ENCODE measurements at places on chromosomes 1 and 21.

DNA sequence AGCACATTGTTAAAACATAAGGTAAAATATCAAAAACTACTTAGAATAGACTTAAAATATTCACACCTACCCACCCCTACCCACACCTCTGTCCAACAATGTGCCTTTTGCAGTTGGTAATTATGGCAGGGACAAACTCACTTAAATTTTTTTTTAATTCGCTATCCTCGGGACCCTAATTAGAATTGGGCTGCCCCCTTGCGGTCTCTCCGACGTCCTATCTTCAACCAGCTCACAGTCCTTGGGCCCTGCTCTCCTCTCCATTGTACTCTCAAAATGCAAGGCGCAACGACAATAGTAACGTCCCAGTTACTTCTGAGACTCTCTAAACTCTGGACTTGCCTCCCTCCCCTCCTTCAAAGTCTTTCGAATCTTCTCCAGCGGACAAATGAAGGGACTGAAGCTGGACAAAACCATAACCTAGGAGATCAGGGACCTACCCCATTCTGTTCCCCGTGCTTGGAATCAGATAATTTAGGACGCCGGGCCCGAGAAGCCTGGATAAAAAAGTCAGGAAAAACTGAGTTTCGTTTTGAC, 1.1 kb upstream of the CIART start:
- peak; percentile 49 for DNase-seq

DNA sequence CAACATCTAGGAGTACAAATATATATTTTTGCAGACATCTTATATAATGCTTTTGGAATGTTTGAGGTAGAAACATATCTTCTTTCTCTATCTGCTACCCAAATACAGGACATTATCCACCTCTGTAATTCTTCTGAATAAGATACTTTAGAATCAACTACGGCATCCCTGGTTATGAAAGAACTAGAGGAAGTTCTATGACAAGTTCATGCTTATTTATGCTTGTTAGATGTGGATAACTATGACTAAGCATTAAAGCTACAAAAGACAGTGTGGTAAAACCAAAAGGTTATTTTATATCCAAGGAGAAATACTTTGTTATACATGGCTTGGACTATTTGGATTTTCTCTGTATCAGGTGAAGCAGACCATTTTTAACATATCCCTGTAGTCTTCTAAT, 894.0 kb downstream of the KCNT2 start:
- DNase-seq: no peak

- DNase-seq: peak; percentile 2
These were observed 63.3 kb upstream of the WDR26 start for GRCh38 chr1:224497714-224498573.

DNA sequence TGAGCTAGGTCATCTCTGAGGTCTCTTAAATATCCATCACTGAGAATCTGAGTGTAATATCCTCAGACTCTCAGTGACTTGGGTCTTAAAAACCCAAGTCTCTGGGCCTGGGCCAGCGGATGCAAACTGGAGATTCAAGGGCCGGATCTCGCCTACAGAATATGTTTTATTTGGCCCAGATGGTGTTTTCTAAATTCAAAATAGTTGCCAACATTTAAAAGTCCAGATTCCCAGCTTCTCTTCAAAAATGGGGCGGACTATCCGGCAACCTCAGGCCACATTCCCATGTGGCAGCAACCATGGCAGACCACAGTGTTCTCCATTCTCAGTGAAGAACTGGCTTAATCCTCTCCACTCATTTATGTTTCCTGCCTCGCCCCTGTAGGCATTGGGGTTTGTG, 12.7 kb upstream of the HEYL start:
- DNase-seq: no peak

GRCh38 chr1:156508205-156508954, 7.8 kb upstream of the MEF2D start:
- DNase-seq: peak; percentile 25

DNA sequence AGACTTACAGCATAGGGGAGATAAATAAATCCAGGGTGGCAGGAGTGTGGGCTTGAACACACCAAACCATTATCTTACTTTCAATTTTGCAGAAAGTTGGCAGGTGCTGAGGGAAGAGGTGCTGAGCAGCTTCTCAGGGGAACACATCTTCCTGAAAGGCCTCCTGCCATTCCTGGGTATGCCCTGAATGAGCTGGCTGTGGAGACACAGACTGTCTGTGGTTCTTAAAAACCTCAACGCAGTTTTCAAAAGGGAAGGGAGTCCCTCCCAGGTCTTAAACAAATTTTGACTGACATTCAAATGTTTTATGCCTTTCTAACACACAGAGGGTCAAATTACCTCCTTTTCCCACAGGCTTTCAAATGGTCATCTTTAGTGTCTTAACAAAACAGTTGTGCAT, 166.9 kb downstream of the TNFSF18 start:
- no peak for DNase-seq

DNA sequence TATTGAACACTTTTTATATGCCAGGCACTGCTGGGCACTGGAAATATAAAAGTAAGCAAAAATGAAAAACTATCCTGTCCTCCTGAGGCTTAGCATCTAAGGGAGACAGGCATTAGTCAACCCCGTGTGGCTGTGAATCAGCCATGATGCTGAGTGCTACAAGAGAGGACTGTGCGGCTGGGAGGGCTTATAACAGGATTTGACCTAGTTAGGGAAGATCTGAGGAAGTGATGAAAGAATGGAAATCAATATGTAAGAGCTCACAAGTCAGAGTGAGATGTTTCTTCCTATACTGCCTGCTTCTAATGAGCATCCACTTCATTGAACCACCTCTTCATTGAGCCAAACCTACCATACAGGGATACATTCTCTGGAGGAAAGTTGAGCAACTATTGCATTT, 15.1 kb downstream of the TRIM45 start:
- DNase-seq: no peak

All from nucleus accumbens (tissue), 56 donors.